ENCODE measurements at places on chromosomes 5 and 9.

GRCh38 chr9:132590037-132590317 is 7.6 kb downstream of the BARHL1 start:
- DNase-seq: no peak

- DNase-seq: peak; percentile 93
These were observed at the start of gene ADRB2 for GRCh38 chr5:148826053-148826738. Gene ADRB2, plus strand, starts transcription at chr5:148826611. Its CDS starts 221 bp downstream, at chr5:148826832.

DNA sequence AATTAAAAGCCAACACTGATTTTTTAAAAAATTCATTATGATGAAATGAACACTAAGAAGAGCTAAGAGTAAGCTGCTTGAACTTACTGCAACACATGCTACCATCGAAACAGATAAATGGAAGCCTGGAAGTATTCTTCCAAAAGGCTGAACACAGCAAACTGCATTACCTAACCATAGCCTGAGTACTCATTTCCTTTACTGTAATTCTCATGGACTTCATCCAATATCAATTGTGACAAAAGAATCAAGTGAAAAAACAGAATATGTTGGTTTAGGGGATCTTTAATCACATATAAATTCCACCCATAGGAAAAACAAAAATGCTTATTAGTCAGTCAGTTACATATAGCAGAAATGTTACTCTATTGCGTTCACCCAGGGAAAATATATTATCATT is 68.5 kb downstream of the DROSHA start:
- DNase-seq: no peak

DNA sequence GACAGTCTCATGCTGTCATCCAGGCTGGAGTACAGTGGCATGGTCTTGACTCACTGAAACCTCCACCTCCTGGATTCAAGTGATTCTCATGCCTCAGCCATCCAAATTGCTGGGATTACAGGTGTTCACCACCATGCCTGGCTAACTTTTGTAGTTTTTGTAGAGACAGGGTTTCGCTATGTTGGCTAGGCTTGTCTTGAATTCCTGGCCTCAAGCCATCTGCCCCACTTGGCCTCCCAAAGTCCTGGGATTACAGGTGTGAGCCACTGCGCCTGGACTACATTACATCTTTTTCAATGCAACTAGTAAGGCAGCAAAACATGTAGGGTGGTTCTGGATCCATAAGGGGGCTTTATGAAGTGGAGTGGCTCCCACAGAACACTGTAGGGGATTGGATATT is 29.6 kb upstream of the RASGEF1C start:
- DNase-seq: no peak

- DNase-seq: no peak
These were observed 2.0 kb downstream of the NRG2 start for GRCh38 chr5:140041099-140041491.

DNA sequence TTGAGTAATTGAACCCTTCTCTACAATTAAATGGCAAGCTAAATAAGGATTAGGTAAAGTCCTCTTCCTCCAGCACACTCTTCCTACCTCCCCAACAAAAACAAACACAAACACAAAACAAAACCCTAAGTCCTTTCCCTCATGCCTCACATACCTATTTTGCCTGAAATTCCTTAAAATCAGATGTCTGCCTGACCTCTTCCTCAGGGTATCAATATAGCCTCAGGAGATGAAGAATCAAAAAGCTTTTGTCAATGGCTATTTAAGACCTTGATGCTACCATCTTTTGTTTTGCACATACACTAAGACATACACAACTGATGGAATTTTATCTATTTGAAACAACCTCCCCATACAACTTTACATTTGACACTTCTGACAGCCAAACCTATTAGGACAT is 75.1 kb downstream of the TUSC1 start:
- no peak for DNase-seq

GRCh38 chr5:68478301-68479095 is 262.9 kb downstream of the PIK3R1 start:
- DNase-seq: no peak

DNA sequence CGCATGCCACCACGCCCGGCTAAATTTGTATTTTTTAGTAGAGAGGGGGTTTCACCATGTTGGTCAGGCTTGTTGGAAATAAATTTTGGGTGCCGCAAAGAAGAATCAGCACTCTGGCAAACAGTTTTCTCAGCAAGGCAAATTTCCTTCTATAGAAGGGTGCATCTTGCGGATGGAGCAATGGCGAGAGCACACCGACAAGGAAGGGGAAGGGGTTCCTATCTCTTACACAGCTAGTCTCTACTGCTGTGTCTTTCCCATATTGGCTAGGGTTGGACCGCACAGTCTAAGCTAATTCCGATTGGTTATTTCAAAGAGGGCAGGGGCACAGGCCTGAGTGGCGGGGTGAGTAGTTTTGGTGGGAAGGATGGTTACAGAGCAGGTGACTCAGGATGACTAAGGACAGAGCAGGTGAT is 707 bp downstream of the GTF3C5 start:
- no peak for DNase-seq

DNA sequence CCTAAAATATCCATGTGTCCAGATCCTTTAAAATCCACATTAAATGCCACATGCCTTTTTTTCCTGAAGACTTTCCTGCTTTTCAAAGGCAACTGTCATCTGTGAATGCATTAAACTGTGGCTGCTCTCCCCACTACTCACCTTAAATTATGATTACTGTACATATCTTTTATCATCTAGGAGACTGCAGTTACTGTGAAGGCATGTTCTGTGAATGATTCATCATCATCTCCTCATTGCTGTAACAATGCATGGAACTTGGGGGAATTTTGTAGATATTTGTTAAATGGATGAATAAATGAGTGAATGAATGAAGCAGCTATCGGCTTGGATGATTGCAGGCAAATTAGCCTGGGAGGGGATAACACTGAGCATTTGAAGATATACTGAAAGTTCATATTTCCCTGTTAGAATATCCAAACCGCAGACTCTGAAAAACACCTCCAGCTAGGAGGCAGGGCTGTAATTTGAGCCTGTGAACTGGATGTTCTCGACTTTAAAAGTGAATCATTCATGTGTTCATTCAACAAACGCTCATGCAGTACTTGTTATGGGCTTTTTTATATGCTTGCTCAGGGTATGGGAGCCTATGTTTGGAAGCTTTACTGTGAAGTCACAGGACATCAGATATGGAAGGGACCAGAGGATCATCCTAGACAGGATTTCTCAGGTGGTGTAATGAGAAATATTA is 519.2 kb downstream of the KIF4B start:
- DNase-seq: no peak

- DNase-seq: peak; percentile 72
These were observed 69.3 kb downstream of the CRB2 start for GRCh38 chr9:123425261-123425821.

DNA sequence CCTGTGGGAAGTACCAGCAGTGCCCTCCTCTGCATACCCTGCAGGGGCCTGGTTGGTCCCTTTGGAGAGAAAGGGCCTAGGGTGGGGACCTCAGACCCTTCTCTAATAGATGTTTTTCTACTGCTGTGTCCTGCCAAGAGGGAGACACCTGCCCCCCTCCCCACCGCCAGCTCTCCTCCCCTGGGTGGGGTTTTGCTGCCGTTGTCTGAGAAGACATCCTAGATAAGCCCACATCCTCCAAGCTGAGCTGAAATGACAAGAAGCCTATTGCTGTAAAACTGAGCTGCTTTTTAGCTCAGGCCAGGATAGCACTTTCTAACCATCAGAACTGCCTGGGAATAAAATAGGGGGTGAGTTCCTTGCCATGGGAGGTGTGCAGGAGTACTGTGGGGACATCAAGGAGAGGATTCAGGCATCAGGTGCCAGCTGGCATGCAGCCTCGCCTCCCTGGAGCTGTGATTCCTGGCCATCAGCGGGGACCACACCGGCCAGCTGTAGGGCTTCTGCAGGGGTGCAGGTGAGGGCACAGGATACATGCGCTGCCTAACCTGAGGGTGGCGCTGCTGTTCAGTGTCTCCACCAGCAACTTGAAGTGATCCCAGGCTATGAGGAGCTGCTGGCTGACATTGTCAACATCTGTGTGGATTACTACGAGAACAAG is 37.9 kb downstream of the CYFIP2 start:
- DNase-seq: no peak

DNA sequence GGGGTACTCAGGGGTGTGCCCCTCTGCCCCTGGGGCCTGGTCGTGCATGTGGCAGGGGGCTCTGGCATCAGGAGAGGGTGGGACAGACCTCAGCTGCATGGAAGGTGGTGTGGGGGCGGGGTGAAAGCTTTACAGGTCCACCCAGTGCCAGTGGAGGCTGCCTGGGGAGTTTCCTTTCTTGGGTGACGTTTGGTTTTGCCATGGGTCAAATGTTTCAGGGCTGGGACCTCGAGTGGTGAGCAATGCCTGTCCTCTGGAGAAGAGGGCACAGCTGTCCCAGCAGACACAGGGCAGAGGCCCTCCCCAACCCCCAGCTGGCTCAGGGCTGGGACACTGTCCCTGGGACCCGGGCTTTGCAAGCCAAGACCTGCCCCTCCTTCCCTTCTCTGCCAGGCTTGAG is 3.6 kb downstream of the RXRA start:
- DNase-seq: no peak

DNA sequence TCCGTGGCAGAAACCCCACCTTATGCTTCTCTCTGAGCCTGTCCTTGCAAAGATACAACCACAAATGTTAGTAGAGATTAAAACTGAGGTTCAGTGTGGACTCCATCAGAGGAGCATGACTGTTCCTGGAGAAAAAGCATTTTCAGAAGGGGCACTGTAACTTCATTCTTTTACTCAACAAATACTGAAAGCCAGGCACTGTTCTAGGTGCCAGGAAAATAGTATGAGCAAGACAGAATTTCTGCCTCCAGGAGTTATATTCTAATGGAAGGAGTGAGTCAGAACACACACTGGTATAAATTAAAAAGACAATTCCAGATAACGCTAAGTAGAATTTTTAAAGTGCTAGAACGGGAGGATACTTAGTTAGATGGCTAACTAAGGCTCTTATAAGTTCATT is 251.4 kb upstream of the GAS1 start:
- DNase-seq: no peak

DNA sequence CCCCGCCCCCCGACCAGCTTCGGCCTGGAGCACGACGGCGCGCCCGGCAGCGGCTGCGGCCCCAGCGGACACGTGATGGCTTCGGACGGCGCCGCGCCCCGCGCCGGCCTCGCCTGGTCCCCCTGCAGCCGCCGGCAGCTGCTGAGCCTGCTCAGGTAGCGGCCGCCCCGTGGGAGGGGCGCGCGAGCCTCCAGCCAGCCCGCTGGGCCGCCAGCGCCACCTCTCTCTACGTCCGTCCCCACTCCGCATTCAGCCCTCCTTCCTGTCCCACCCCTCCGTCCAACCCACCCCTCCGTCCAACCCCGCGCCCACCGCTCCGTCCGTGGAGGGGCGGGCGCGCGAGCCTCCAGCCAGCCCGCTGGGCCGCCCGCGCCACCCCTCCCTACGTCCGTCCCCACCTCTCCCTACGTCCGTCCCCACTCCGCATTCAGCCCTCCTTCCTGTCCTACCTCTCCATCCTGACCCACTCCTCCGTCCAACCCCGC is 6.5 kb downstream of the ADAMTS13 start:
- no peak for DNase-seq

GRCh38 chr9:135502168-135502872 is 1.8 kb downstream of the MRPS2 start:
- DNase-seq: no peak

GRCh38 chr9:23587433-23587832 is 238.6 kb downstream of the ELAVL2 start:
- peak; percentile 67 for DNase-seq

DNA sequence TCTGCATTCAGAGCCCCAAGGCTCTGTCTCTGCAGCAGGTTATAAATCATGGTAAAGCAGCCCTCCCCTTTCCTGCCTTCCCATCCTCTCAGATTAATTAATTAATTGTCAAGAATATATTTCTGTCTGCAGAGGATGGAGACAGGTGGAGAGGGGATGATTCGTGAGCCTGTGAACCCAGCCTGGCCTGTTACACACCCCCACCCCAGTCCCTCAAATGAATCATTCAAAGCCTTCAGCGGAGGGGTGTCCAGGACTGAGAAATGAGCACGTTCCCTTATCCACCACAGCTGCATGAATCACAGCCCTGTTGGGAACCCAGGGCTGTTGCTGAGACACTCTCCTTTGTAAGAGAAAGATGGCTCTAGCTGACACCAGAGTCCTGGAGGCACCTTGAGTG is 56.0 kb downstream of the NIPAL4 start:
- DNase-seq: no peak

GRCh38 chr5:11234501-11234911 is 473.5 kb upstream of the DAP start:
- no peak for DNase-seq

- peak; percentile 47 for DNase-seq
These were observed 2.2 kb upstream of the ADGRD2 start for GRCh38 chr9:124448019-124448418.

- peak; percentile 73 for DNase-seq
These were observed 97.1 kb downstream of the UNC13B start for GRCh38 chr9:35258660-35259474.

Measured in tibial artery (tissue), 4 donors.